Right ventricle myocardium inferior (tissue), 1 donor: ENCODE measurements at places on chromosomes 5 and 9. TPM values are rescaled to one million over a fixed set of nuclear protein-coding genes. Genes with fewer than 3 reads are reported as not detected.

GABRA1 gene
- total RNA-seq, result not detected

GPX3 gene
- total RNA-seq, result 627 TPM

SPINK13 gene
- total RNA-seq, result not detected

POMT1 gene
- total RNA-seq, result 21.2 TPM

PCSK5 gene
- 4.5 TPM for total RNA-seq

DOK3 gene
- 4.4 TPM for total RNA-seq

IL3 gene
- total RNA-seq, result not detected

DAPK1 gene
- 6.3 TPM for total RNA-seq

TOR2A gene
- total RNA-seq, result 3.8 TPM

TEX48 gene
- not detected for total RNA-seq

PCDHA9 gene
- not detected for total RNA-seq

CYLC2 gene
- total RNA-seq, result not detected

DBH gene
- total RNA-seq, result not detected

DNA sequence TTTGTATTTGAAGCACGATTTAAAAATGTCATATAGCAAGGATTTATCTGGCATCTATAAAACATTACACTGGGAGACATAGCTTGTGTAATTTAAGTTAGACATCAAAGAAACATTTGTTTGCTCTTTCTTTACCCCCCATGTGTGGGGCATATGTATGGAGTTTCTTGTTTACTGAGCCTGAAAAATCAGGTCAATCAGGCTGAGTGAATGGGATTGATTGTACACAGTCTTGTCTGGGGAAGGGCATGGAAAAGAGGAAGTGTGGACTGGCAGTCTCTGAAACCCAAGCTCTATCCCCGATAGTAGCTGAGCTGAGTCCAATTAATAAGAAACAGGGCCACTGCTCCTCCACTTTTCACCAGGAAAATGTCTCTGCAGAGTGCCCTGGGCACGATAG, 49.4 kb downstream of the SLC46A2 start:
- no peak for DNase-seq

- no peak for DNase-seq
Measured at GRCh38 chr9:72494051-72494450, 27.4 kb upstream of the TMC1 start.

DNA sequence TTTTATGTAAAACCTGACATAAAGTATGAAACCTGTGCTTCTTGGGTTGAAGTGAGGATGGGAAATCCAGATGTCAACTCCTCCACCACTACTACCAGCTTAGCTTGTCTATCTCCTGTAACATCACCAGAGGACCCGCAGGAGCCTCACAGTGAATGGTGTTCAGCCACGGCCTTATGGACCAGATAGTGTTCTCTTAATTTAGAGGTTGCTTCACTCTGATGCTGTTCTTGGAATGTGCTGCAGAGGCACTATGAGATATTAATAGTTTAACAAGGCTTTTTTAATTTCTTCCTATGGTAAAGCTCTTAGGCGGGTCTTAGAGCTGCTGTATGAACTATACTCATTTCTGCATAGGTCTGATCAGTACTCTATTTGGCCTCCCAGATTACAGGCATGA, 27.9 kb downstream of the NFX1 start:
- DNase-seq, result no peak

GRCh38 chr5:142388696-142389095, 63.9 kb upstream of the SPRY4 start:
- DNase-seq, result no peak

- DNase-seq, result peak; percentile 52
Measured at GRCh38 chr9:114221706-114222465, 66.5 kb downstream of the COL27A1 start.

- DNase-seq, result no peak
Measured at GRCh38 chr9:2904242-2904930, 60.5 kb upstream of the PUM3 start.

GRCh38 chr9:14692470-14693250, 572 bp downstream of the ZDHHC21 start:
- DNase-seq, result peak; percentile 61

GRCh38 chr5:17151686-17152085, 65.7 kb upstream of the BASP1 start:
- no peak for DNase-seq

GRCh38 chr5:124318661-124319060, 427.8 kb downstream of the ZNF608 start:
- DNase-seq, result no peak

DNA sequence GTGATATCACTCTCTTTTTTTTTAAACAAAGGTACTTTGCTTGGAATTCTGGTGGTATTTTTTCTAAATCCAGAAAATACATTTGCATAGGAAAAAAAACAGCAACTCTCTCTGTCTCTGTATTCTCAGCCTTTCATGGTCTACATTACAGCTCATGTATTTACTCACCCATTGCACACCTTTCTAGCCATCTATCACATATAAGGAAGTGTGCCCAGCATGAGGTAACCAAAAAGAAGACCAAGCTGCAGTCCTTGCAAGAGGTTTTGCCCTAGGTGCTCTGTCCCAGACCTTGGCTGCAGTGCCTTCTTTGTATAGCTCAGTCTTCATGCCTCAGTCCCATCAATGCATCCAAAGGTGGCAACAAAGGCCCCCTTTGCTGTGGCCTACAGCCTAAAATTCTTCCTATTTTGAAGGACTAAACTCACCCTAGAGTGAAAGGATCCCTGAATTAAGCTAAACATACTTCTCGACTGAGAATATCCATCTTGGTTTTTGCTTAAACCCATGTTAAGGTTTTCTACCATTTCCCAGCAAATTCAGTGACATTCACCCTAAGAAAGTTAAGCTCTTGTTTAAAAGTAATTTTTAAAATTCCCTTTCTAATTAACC, 446.4 kb downstream of the KIF4B start:
- no peak for DNase-seq

- DNase-seq, result no peak
Measured at GRCh38 chr9:90774682-90775081, 26.9 kb upstream of the SYK start.

DNA sequence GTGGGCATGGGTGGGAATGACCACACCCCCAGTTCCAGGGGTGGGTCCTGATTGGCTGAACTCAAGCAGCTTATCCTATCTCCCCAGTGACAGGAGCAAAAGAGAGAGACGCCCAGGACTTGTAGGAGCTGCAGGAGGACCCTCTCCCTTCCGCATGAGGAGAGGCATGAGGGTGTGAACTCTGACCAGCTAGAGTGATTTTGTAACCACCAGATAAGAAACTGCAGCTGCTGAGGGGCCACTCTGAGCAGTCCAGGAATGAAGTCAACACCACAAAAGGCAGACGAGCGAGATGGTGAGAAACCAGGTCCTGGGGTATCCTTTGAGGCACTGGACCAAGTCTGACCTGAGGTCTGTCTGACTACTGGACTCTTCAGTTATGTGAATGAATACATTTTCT, 521.9 kb downstream of the BNC2 start:
- no peak for DNase-seq

DNA sequence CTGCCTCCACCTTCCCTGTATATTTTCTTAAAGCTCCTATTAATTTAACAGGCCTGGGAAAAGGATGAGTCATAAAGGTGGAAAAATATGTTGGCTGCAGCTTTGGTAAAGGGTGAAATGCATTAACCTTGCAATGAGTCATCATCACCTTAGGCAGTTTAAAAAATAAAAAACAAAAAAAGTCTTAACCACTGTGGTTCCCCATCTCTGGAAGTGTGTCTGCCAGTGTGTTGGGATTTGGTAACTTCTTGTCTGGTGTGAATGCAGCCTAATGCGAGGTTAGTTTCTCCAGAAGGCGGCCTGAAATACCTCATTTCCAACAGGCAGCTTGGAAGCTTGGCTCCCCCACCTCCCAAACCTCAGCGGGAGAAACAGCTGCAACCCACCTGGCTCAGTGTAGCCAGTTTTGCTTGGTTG, 265.3 kb upstream of the GAS1 start:
- DNase-seq, result no peak

GRCh38 chr9:86638109-86638508, 283.9 kb upstream of the TUT7 start:
- no peak for DNase-seq

DNA sequence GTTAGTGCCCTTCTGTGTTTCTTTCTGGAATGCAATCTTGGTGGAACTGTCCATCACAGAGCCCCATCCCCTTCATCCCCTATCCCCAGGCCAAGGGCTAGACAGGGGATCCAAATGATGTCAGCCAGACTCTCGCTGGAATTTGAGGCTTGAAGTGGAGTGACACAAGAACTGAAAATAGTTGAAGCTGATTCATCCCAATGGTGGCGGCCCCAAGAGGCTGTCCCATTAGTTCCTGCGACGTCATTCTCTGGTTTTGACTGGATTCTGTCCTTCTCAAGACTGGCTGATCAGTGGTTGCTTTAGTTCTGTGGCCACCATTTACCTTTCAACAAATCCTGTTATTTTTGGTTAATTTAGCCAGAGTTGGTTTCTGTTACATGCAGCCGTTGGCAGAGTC, 59.9 kb downstream of the SUB1 start:
- DNase-seq, result no peak

DNA sequence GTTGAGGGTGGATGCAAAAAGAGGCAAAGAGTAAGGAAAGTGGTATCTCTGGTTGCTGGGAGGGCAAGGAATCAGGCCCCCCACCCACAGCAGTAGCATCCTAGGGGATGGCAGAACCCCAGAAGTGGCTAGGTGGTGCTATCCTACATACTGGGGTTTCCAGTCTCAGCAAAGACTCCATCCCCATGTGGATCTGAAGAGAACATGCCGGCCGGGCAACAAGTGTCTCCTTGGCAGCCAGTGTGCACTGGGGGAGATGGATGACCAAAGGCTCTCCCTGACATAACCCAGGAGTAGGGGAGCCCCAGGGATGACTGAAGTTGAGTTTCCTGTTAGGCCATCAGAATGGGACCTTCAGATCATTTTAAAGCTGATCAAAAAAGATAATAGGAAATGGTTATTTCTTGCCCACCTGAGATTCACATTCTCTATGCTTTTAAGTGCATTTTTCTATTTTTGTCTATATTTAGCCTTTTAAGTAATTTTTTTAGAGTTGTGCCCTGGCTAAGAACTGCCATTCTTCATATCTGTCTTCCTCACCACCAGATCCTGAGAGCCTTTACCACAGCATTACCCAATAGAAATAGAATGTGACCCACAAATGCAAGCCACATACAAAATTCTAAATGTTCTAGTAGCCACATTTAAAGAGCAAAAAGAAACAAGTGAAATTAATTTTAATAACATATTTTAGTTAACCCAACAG, 78.7 kb upstream of the SMIM23 start:
- no peak for DNase-seq

GRCh38 chr9:98083061-98083501, 26.5 kb downstream of the NANS start:
- DNase-seq, result no peak

GRCh38 chr5:91151947-91152346, 231.2 kb downstream of the ARRDC3 start:
- no peak for DNase-seq

DNA sequence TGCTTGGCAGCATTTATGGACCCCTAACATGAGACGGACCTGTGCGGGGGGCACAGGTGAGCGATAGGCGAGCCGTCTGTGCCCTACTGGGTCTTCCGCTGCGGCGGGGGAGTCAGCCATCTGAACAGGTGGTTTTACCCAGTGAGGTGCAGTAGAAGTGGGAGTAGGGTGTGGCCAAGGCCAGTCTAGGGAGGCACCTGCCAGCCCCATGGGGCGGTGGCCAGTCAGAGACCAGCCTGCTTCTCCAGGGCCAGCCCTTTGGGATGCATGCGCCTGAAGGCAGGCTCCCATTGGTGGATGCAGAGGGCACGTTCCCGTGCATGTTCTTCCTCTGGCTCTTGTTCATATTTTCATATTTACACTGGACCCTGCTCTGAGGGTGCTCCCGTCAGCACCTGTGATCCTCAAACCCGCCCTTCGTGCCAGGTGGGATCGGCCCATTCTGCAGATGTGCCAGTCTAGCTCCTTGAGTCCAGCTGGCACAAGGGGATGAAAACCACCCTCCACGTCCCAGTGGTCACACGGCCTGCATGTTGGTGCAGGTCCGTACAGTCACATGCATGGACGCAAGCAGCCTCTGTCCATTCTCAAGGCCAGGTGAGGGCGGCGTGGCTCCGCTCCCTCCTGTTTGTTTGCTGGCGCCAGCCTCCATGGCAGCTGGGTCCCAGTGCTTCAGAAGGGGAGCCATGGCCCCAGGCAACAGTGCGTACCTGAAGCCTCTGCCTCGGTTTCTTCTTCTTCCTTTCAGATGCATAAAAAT, 9.0 kb downstream of the COL5A1 start:
- no peak for DNase-seq

GRCh38 chr9:131923132-131923671, 156.5 kb downstream of the MED27 start:
- no peak for DNase-seq

- DNase-seq, result no peak
Measured at GRCh38 chr9:10512144-10512543, 100.7 kb downstream of the PTPRD start.

DNA sequence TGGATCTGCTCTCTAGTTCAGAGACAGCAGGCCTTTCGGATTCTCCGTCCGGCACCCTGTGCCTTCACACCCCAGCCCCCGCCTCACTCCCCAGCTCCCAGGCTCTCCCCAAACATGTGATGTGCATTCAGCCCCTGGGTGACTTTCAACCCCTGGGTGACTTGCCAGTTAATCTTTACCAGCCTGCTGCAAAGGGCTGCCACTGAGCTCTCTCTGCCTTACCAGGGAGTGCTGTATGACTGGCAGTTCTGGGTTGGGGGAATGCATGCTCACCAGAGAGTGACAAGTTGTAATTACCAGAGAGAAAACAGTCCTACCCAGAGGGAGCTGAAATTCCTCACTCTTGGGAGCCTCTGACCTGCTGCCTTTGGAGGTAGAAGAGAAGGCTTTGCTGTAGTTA, 4.9 kb upstream of the ADRA1B start:
- no peak for DNase-seq

DNA sequence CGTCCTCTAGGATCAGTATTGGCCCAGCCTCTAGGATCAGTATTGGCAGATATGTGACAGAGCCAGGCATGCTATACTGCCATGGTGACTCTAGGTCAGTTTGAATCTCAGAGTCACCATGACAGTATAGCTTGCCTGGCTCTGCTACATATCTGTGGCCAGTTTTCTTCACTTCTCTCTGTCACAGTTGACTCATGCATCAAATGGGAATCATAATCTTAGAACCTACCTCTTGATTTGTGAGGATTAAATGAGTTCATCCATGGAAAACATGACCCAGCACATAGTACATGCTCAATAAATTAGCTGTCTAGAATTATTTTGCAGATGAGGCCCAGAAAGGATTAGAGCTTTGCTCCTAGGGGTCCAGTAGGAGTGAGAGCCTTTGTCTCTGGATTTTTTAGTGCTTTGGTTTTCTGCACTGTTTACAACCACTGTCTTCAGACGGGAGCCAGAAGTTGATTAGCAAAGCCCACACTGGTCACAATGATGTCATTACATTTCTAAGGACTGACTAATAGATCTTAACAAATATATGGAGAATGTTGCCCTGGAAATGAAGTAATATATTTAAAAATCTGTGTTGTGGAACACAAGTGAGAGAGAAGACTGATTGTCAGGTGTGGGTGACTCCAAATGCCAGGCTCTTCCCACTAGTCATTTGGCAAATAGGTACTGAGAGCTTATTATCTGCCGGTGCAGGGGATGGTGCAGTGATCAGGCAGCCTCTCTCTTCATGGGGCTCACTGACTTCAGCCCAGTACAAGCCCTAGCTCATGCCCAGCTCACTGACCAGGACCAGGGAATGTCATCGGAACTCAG, 76.0 kb downstream of the COL15A1 start:
- no peak for DNase-seq

GRCh38 chr9:25094518-25094917, 548.8 kb upstream of the IZUMO3 start:
- DNase-seq, result no peak

- no peak for DNase-seq
Measured at GRCh38 chr9:130225586-130225985, 40.0 kb upstream of the HMCN2 start.

- no peak for DNase-seq
Measured at GRCh38 chr5:83955916-83956315, 235.3 kb upstream of the HAPLN1 start.
